Coronary artery (tissue), 2 donors: ENCODE measurements at places on chromosomes 6 and 20.

- no peak for DNase-seq
Measured at GRCh38 chr6:144675231-144675861, 390.2 kb downstream of the UTRN start.

GRCh38 chr6:322940-323729 is 30.8 kb downstream of the DUSP22 start:
- DNase-seq = peak; percentile 70

GRCh38 chr20:19256085-19256484 is 43.6 kb downstream of the SLC24A3 start:
- DNase-seq = no peak

DNA sequence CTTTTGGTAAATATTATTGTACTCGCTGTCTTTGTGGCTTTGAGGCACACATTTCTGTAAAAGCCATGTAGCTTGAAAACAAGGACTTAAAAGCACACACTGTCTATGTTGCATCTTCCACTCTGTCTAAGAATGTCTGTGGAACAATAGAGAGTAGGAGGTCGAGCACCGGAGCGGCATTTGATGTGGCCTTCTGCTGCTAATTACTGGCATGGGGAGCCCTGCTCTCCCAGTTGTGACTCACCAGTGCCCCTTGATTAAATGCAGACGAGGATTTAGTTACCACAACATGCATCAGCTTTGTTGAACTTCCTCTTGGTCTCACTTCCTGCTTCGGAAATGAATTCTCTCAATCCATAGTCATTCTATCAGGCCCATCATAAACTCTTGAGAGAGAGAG is 680.7 kb upstream of the SLC35B3 start:
- no peak for DNase-seq

GRCh38 chr6:12058172-12058961 is 46.3 kb downstream of the HIVEP1 start:
- no peak for DNase-seq

GRCh38 chr20:4600308-4601014 is 121.2 kb upstream of the PRND start:
- DNase-seq = no peak

DNA sequence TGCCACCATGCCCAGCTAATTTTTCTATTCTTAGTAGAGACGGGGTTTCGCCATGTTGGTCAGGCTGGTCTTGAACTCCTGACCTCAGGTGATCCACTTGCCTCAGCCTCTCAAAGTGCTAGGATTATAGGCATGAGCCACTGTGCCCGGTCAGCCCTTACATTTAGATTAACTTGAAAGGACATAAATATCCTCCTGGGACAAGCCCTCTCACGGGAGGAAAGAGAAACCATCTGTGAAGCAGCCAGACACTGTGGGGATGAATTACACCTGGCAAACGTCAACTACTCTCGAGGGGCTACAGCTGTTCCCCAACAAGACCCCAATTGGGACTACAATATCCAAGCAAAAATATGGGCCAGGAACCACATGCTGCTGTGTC is 32.7 kb upstream of the SAMHD1 start:
- no peak for DNase-seq

- no peak for DNase-seq
Measured at GRCh38 chr6:149089510-149089909, 228.0 kb upstream of the TAB2 start.

DNA sequence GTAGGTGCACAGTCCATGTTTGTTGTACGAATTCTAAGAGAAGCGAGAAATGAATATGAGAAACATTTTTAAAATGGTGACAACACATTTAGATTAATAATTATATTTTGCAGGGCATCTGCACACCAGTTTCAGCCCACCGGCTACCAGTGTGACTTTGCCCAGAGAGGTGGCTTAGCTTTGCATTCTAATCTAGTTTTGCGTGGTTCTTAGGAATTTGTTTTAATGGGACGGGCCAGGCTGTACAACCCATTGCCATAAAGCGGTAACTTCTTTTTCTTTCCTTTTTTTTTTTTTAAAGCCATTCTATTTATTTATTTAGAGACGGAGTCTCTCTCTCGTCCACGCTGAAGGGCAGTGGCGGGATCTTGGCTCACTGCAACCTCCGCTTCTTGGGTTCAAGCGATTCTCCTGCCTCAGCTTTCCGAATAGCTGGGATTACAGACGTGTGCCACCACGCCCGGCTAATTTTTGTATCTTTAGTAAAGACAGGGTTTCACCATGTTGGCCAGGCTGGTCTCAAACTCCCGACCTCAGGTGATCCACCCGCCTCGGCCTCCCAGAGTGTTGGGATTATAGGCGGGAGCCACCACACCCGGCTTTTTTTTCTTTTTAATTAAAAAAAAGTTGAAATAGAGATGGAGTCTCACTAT is 829 bp downstream of the MANBAL start:
- no peak for DNase-seq

GRCh38 chr6:28135393-28135792 is 6.3 kb upstream of the ZKSCAN8 start:
- no peak for DNase-seq

GRCh38 chr20:56014998-56015397 is 9.7 kb upstream of the CBLN4 start:
- no peak for DNase-seq

- no peak for DNase-seq
Measured at GRCh38 chr6:140403020-140403419, 1028.6 kb upstream of the CITED2 start.

DNA sequence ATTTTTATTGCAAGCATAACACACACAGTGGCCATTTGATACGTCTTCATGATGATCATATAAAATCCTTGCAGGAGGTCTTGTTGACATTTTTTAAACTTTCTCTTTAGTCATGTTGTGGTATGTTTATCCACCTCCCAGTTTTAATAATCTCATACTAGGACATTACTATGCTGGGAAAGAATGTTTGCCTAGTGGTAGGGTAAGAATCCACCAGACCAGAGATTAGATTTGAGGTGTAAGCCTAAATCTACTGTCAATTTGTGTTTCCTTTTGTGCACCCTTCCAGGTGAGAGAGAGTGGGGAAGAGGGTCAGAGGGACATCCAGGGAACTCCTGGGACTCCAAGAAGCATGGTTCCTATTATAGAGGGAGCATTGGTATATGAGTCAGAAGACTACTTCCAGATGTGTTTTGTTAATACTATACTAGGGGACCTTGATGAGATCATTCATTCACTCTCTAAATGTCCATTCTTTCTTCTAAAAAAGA is 298.3 kb upstream of the SASH1 start:
- DNase-seq = no peak

DNA sequence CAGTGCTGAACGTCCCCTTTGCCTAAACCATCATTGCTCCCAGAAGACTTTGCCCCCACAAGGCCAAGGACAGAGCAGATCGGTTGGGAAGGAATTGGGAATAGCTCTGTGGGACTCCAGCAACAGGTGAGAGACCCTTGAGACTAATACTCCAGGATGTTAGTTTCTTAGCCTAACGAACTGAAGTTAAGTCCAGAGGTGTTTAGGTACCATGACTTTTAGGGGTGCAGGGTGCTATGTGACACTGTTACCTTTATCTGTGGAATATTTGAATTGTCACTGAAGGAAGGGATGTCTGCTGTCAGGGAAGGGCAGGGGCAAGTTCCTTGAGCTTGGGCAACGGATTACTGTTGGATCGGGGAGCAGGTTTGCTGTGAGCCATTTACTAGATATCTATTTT is 1.9 kb downstream of the BLCAP start:
- peak; percentile 29 for DNase-seq

DNA sequence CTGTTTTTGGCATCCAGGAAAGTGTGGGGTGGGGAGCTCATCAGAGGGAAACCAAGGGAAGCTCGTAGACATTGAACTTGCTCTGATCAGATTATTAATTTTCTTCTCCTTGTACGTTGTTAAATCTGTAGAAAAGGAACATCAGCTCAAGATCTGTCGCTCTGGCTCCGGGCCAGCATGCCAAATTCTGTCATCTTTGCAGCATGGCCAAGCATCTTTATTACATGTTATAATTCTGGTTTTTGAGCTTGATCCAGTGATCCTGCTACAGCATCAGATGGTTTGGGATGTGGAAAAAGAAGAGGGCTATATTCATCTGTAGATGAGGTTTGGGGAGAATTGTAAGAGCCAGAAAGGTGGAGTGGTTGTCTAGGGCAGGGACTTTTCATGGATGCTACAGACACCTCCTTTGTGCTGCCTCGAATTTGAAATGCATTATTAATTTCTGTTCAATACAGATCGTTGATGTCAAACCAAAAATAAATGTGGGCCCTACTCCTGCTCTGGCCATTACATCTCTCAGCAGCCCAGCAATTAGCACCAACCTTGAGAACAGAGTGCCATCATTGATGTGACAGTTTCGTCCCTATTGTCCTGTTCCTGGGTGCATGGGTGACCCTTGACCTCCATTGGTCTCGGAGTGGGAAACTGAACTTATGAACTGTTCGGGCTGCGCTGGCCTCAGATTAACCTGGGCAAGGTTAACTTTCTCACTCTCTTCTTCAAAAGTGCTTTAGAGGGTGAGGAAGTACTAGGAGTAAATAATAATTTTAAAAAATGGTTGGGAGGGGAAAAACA is 250.8 kb downstream of the SOX4 start:
- no peak for DNase-seq

DNA sequence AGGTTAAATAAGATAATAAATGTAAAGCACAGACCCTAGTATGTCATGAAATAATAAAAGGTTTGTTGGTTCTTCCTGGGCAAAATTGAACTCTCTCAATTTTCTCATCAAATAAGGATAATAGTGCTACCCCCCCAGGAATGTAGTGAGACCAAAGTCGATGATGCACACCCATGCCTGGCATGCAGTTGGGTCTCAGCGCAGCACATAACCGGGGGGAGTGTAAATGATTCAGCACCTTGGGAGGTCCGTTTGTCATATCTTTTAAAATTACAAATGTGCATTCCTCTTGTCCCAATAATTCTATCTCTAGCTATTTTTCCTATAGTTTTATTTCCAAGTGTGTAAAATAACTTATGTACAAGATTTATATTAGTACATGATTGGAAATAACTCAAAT is 31.3 kb upstream of the CCDC167 start:
- no peak for DNase-seq

GRCh38 chr6:133392015-133392414 is 150.9 kb downstream of the EYA4 start:
- DNase-seq = no peak

DNA sequence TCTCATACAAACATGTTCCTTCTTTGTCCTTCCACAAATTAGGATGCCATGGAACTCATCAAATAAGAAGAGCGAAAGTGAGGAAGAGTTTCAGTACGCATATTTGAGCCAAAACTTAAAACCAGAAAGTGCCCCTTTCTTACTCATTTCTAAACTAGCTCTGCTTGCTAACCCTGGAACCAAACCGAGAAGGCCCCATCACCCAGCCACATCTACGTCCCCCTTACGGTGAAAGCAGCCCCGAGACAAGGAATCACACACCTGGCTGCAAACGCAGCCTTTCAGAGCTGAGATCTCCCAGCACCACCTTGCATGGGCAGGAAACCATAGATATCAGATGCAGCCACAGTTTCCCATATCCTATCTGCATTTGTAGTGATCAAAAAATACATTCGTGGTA is 28.5 kb downstream of the TRERF1 start:
- no peak for DNase-seq

DNA sequence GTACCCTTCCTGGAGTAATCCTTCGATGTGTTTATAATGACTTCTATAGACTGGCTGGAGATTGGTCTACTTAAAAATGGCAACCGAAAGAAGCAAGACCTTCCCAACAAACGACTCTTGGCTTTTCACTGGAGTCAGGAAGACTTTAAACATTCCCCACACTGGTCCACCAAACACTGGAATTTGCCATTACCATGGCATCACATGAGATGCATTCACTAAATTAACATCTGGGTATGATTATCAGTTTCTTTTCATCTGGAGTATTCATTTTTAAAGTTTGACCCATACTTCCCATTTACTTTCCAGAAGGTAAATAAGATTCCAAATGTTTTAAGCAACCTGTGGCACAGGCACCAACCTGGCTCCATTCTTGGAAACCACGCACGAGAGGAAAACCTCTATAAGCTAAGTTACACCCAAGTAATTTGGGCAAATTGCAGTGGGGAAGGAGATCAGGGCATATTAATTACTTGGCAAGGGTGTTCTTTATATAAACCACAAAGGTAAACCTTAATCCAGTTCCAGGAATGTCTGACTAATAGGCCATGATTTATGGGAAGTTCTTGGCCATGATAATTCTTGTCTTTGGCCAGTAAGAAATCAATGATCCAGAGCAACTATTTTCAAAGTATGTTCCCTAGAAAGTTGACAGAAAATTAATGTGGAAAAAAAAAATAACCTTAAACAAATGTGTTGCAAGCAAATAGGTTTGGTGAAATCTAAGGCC is 190.0 kb upstream of the COL21A1 start:
- DNase-seq = no peak

GRCh38 chr6:86712039-86712438 is 225.3 kb upstream of the HTR1E start:
- DNase-seq = no peak

DNA sequence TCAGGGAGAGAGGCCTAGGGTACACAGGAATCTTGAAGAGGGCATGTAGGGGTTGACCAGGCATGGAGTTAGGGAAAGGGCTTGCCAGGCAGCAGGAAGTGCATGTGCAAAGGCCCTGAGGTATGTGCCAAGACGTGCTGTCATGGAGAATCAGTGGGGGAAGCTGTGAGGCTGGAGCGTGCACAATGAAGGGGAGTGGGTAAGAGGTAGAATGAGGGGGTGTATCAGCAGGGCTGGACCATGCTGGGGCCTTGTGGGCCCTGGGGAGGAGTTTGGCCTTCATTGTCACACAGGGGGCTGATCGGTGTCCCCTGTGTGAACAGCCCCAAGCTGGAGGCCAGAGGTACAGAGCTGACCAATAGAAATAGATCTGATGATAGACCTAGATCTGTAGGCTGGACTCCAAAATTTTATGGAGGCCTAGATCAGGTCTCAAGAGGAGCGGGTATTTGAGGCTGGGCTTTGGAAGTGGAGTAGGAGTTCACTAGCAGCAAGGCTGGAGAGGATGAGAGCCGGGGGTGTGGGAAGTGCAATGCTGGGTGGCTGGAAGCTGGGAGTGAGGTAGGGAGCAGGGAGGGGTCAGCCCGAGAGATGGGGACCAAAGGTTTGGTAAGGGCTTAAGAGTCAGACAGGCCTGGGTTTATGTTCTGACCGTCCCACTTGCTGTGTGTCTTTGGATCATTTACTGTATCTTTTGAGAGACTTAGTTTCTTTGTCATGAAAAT is 3.0 kb downstream of the SRC start:
- DNase-seq = peak; percentile 60

GRCh38 chr6:167396068-167396658 is 71.3 kb downstream of the TTLL2 start:
- no peak for DNase-seq
